GM18507 (cell line): ENCODE measurements at places on chromosomes 2 and 18.

- no peak for DNase-seq
Observed at GRCh38 chr18:30632071-30632698, 410.4 kb downstream of the DSC3 start.

DNA sequence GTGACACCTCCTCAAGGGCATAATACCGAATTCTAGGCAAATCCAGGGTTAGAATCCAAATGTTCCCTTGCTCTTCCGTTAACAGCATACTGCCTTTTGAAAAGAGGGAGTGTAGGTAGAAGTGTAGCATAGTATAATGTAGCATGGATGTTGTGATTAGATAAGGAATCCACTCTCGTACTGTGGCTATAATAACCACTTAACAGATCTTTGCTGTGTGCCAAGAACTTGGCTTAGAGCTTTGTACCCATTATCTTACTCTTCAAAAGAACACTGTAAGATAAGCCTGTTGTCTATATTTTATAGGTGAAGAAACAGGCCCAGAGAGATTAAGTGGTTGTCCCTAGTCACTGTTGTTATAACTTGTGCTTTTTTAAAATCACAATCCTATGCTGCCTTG, 24.2 kb downstream of the WDR75 start:
- no peak for DNase-seq

GRCh38 chr18:25275412-25276001, 76.5 kb downstream of the ZNF521 start:
- no peak for DNase-seq

DNA sequence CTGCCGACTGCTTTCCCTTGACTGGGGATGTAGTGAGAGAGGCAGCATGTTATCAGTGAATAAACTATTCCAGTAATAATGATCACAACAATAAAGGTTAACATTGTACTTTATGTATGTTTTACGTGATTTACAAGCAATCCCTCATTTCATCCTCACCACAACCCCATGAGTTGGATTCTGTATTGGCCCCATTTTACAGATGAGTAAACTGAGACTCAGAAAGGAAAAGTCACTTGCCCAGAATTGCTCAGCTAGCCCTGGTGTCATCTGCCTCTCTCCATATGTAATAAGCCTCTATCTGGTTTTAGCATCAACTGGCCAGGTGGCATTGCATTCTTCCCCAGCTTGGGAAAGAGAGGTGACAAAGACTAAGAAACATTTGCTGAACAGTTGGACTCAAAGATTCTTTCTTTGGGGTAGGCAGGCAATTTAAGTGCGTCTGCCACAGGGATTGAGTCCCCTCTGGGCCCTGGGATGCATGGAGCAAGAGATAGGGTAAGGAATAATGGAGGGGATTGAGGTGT, 2.2 kb downstream of the CXCR2 start:
- DNase-seq = no peak

DNA sequence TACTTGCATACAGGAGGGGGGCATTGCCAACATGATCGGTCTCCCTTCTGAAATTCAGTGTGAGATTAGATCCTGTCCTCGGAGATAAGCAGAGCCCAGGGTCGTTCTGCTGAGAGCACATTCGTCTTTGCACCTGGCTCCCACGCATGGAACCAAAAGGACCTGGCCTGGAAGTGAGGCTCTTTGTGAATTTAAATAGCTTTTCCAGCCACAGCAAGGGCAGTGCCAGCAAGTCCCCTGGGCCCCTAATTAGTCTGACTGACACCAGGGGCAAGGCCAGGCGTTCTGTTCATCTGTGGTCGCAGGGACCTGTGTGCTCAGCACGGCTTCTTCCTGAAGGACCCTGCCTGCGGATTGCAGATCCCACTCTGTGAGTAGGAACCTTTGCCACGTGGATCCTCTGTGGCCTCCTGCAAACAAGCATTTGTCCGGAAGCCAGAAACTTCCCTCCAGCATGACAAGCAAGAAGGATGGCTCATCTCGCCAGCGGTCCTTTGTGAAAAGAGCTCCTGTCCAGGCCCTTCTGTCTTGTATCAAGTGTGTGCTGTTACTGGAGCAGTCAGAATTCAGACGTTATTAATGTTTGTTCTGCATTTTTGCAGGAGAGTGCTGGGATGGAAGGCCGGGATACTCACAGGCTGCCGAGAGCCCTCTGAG, 128.7 kb downstream of the TPO start:
- DNase-seq = no peak

GRCh38 chr2:163319006-163319405, 416.8 kb downstream of the FIGN start:
- DNase-seq = no peak

- no peak for DNase-seq
Observed at GRCh38 chr2:44686561-44686960, 254.9 kb upstream of the SIX3 start.

GRCh38 chr18:24009651-24010333, 4.8 kb upstream of the TTC39C start:
- no peak for DNase-seq

DNA sequence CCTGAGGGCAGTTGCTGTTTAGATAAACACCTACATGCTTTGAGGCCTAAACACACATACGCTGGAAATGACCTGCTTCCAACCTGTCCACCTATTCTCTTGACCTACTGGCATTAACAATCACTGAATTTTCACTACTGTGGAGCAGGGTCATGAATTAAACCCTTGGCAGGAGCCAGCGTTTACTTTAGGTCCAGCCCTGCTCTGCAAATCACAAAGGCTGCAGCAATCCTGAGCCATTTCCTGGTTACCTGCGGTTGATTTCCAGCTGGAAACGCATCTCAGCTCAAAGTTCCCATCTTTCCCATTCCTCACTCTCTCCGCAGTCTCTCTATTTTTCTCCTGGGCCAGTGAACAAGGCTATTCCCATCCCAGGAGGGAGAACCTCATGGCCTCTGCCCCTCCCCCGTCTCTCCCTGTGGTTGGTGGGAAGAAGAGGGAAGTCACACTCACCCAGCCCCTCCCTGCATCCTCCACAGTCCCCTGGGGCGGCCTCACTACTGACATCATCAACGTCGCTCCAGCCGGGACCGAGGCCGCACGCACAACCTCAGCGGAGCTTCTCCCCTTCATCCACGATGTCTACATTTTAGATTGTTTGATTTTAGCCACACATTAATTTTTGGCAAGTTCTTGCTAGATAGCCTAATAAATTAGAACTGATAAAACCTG, 84.5 kb upstream of the SNTG2 start:
- DNase-seq = no peak

DNA sequence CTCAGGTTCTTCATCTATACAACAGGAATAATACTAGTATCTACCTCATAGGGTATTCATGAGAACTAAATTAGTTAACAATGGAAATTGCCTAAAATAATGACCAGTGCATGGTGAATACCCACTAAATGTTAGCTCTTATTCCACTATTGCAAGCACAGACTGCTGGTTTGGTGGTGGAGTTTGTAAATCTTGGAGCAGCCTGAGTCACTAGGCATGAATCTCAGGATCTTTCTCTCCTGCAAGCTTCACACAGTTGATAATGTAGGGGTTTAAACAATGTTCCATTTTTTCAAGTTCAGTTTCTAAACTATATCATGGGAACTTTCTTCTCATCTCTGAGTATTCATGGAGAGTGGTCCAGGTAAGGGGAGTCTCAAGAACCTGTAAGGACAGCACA, 84.0 kb downstream of the OSR1 start:
- no peak for DNase-seq

GRCh38 chr2:205959521-205959920, 126.5 kb downstream of the INO80D start:
- no peak for DNase-seq

DNA sequence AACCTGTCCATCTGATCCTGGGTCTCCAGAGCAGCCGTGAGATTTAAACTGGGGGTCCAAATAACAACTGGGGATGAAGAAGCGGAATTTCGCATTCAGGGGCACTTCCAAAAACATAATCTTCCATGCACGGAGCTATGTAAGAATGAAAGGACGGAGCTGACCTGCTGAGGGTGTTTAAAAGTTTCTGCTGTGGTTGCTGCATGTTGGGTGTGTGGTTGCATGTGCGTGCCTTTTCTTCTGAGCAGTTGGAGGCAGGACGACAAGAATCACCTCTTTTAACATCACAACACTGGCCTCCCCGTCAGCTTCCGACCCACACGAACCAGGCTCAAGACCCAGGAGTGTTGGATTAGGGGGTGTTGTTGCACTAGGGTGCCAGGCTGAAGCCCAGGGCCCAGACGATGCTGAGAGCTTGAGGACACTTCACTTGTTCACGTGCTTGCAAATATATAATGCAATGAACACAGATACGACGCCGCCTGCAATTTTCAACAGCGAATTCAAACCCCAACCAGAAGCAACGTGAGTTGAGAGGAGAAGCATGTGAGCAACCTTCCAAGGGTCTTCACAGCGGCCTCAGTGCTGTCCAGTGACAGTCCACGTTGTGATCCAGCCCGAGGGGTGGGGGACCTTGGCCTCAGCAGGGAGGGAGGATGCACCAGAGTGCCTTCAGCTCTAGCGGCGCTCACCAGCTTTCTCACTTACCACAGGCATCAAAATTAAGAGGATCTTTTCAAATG, 76.0 kb upstream of the SALL3 start:
- no peak for DNase-seq

GRCh38 chr18:36772241-36772723, 56.5 kb downstream of the TPGS2 start:
- no peak for DNase-seq

DNA sequence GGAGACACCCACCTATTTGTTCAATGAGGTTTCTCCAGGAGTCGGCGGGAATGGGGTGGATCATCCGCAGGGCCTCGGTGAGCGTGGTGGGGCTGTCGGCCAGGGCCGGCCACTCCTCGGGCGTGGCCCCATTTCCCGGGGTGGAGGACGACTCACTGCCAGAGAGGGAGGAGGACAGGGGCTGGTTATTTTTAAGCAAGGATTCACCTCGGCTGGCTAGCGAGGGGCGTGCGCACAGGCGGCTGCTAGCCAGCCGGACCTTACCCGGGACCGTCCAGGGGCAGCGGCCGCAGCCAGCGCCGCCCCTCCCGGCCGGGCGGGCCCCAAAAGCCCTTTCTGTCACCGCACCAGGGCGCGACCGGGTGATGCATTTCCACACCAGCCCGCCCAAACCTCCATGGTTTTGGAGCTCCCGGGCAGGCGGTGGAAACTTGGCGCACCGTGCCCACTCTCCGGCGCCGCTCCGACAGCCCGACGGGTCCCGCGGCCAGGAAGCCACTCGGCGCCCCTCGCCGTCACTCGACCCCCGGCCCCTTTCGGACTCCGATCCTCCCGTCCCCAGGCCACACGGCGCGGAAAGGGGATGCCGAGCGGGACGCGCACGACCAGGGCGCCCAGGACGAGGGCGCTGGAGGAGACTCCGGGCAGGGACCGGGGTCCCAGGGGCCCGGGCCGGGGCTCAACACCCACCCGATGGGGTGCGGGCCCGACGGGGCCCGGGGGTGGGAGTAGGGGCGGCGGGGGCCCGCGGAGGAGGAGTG, 57.1 kb downstream of the SNORC start:
- no peak for DNase-seq

DNA sequence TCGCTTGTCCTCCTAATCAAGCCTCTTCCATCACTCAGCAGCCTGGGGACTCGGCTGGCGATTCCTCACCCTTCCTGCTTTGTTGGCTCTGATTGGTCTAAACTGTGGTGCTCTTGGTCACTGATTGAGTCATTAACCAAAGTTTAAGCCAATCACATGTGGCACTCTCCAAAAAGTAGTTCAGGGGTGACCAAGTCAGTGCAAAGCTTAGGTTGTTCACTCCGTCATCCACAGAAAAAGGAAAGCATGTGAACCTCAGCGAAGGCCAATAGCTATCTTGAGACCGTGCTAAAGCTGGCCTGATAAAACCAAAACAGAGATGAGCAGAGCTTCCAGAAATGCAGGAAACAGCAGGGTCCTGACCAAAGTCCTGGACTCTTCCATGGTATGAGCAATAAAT, 4.9 kb downstream of the ALPK2 start:
- no peak for DNase-seq

DNA sequence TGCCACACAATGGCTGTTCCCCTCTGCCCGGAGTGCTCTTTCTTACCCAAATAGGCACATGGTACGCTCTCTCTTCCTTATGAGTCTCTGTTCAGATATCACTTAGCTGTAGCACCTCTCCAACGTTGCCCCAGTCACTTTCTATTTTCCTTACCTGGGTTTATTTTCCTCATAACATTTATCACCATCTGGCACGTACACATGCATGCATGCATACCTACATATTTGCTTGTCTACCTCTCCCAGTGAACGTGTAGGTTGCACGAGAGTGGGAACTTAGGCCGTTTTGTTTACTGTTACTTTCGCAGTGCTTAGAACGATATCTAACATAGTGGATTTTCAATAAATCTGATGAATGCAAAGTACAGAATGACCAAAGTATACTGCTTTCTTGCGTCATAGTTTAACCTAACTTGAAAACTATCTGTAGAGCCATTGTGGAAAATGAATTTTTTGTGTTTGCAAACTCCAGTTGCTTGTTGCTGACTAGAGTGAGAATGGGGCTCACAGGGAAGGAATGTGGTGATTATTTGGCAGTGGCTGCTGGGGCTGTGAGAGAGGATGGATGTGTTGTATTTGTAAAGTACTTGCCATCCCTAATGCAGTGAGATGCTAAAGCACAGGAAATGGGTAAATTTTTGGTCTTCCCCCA, 47.1 kb downstream of the ACSL3 start:
- no peak for DNase-seq

DNA sequence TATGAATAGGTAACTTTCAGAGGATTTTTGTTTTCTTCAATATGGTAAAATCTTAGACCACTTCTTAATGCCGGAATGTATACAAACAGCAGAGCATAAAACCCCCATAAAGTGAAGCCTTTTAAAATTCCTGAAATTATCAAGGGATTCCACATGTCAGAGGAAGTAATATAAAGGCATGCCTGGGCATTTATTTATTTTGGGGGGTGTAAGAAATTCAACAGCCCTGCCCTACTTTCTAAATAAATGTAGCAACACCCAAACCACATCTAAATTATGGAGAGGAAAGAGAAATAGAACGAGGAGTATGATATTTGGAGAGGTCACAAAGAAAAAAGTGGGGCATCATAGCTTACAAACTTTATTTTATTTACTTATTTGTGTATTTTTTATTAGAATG, 9.9 kb downstream of the CHST9 start:
- no peak for DNase-seq

- DNase-seq = no peak
Observed at GRCh38 chr2:26938399-26939118, 31.9 kb upstream of the MAPRE3 start.

- no peak for DNase-seq
Observed at GRCh38 chr2:29361231-29361630, 246.0 kb downstream of the CLIP4 start.

DNA sequence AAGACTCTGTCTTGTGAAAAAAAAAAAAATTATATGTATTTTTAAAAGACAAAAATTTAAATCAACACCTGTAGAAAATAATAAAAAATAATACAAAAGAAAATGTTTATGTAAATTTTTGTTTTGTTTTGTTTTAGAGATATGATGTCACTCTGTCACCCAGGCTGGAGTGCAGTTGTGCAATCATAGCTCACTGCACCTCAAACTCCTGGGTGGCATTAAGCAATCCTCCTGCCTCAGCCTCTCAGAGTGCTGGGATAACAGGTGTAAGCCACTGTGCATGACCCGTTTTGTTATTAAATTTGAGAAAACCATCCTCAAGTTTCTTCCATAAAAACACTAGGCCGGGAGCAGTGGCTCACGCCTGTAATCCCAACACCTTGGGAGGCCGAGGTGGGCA, 56.2 kb upstream of the B3GNT7 start:
- DNase-seq = no peak
